ENCODE measurements at places on chromosomes 11 and 22. TPM values are rescaled to one million over a fixed set of nuclear protein-coding genes. Genes with fewer than 3 reads are reported as not detected.

- no peak for DNase-seq
These were observed 151.7 kb downstream of the STK33 start for GRCh38 chr11:8442301-8442700.

- no peak for DNase-seq
These were observed 80.8 kb downstream of the ALX4 start for GRCh38 chr11:44229098-44229497.

GRCh38 chr11:9700105-9700801 is 36.4 kb downstream of the SWAP70 start:
- DNase-seq: no peak

- no peak for DNase-seq
These were observed 60.7 kb downstream of the RAB38 start for GRCh38 chr11:88114486-88115045.

DNA sequence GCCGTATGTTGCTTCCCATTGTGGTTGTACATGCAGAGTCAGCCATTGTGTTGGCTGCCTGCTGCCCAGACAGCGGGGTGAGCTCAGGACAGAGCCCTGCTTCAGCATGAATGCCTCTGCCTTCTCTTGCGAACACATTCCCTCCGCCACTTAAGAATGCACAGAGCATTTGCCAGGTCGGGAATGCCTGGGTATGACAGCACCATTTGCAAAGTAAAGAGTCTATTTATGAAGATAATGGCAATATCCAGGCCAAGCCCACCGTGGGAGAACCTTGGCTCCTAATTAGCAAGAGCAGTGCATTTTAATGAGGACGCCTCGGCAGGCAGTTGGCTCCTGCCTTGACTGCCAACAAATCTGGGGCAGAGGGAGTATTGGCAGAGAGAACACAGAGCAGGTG is 62.5 kb upstream of the SORL1 start:
- peak; percentile 74 for DNase-seq

- no peak for DNase-seq
These were observed 1.5 kb downstream of the AMPD3 start for GRCh38 chr11:10456519-10456918.

DNA sequence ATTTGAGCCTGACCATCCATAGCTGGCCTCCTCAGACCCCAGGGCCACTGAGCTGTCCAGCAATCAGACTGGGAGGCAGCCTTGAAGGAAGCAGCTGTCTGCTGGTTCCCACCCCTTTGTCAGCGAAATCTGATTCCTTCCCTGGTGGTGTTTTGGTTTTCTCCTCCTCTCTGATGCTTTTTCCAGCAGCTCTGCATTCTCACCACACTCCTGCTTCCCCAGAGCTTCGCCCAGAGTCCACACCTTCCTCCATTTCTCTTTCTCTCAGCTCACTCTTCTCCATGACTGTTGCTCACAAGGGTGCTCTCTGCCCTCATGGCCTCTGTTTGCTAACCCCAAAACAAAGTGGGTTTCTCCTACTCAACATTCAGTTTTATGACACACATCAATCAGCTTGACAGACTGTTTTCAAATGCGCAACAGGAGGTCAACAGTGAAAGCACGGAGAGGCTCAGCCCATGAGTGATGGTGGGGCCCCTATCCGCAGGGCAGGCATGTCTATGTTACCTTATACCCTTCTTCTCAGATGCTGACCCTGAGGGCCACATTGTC is 130.6 kb upstream of the MTNR1B start:
- no peak for DNase-seq

DNA sequence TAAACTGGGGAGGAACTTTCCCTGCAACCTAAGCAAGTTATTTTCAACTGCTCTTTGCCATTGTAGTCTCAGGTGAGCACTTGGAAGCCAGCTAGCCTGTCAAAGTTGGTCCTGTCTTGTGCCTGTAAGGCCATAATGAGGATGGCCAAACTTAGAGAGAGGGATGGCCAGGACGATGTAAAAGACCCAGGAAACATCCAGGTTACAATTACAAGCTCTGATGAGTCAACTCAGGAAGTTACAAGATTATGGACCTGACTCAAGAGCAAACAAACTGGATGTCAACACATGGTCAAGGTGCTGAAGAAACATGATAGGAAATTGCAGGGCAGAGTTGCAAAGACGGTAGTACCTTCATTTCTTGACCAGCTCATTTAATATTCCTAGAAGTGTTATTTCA is 1.6 kb downstream of the GTPBP1 start:
- no peak for DNase-seq

DNA sequence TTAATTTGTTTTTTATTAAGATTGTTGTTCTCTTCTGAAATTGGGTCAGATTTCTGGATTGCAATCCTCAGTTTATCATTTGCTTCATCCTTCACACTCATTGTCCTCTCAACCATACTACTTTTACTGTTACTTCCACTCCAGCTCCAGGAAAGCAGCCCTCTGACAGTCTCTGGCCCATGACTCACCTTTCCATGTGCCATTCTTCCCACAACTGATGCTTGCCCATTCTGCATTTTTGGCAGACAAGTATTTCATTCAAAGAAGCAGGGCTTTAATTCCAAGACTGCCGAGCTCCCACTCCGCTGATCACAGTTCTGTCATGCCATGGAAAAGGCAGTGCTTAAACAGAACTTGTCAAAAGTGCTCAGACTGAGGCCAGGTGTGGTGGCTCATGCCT is 139.2 kb downstream of the WNT11 start:
- no peak for DNase-seq

DNA sequence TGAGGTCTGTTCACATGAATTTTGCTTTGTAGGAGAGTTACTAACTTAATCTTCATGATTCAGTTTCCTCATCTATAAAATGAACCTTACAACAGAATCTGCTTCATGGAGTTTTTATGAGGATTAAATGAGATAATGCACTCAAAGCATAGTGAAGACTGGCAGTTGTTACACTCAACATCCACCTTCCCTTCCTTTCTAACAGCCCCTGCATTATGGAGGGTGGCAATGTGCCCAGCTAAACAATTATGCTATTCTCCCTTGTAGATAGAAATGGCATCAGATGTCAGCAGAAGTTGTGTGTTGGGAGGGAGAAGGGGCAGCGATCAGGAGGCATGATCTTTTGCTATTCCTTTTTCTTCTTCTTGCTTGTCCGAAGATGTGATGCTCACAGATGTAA is 6.5 kb downstream of the POU2AF1 start:
- DNase-seq: no peak

- DNase-seq: no peak
These were observed 15.8 kb downstream of the APOL2 start for GRCh38 chr22:36223504-36223903.

DNA sequence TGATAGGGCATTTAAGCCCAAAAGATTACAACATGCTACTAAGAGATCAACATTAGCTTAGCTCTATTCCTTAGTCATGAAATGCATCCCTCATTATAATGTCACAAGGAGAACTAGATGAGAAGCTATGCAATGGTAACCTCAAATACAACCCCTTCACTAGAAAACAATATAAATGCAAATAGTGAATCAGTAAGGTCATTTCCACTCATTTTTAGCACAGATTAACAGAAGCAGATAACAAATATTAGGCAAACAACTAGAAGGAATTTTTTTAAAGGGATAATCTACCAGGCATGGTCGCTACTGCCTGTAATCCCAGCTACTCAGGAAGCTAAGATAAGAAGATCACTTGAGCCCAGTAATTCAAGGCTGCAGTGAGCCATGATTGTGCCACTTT is 28.2 kb downstream of the SIK3 start:
- no peak for DNase-seq

- no peak for DNase-seq
These were observed 22.1 kb upstream of the SESN3 start for GRCh38 chr11:95253141-95253540.

- DNase-seq: no peak
These were observed 19.3 kb upstream of the CKAP5 start for GRCh38 chr11:46865340-46865739.

GRCh38 chr11:74953451-74953850 is 4.4 kb downstream of the SPCS2 start:
- no peak for DNase-seq

DNA sequence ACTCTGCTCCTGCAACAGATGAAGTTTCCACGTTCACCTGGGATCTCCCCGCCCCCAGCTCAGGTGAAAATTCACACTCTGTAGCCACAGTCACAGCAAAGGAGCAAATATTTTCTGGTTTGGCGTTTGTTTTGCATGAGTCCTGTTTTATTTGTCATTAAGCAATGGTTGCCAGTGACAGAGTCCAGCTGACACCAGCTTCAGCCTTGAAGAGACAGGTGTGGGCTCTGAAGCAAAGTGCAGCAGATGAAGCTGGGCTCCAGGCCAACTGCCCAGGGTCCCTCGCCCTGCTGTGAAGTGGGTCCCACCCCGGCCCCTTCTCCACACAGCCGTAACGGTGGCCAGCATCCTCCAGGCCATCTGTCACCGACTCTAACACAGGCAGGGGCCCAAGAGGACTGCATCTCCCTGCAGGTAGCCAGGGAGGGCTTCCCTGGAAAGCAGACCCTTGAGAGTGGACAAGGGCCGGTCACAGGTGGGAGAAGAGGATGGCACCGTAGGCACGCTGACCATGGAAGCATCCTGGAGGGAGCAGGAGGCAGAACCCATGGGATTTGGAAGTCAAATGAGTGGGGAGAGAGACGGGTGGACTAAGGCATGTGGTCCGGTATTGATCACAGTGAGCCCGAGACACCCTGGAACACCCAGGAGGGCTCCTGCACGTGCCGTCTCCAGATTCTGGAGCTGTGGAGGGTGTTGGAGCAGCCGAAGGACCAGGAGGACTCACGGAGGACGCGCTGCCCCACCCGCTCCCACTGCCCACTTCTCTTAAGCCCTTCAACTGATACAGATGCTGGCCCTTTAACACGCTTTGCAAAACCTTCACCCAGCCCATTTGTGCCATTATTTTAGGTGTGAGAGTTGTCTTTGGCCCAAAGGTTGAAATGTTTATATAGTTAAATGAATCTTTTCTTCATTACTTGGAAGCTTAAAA is 294.5 kb downstream of the BRD1 start:
- DNase-seq: no peak

- no peak for DNase-seq
These were observed 55.7 kb downstream of the TSPAN18 start for GRCh38 chr11:44782478-44782877.

GRCh38 chr11:61341706-61342105 is 8.7 kb downstream of the TKFC start:
- DNase-seq: no peak

- DNase-seq: no peak
These were observed 112.3 kb upstream of the ASPHD2 start for GRCh38 chr22:26316732-26317285.

DNA sequence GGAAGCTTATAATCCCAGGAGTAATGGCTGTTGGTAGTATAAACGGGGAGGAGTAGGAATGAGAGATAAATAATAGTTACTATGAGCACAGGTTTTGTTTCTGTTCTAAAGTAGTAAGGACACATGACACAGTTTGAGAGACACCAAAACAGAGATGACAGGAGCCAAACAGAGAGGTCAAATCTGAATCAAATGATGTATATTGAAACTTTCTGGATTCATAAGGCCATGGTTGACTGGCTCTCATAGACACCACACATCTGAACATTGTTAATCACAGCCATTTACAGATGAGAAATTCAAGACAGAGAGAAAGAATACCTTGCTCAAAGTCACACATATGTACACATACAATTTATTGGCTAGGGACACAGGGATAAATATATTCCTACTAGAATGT is 63.4 kb upstream of the UCP3 start:
- DNase-seq: no peak

DNA sequence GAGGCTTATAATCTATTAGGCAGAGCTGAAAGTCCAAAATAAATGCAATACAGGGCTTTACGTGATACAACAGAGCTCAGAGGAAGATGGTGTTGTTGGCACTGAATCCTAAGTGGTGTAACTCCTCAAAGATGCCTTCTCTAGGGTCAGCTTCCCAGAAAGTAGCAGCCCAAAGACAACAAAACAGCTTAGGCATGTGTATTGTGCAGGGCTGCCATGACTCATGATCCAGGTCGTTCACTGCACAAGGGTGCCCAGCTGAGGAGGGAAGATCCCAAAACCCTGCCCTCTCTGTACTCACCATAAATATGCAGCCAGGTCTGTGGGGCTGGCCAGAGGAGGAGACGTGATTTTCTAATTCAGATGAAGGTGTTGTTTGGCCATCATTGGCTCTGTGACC is 59.4 kb upstream of the NNMT start:
- no peak for DNase-seq

GRCh38 chr11:104588970-104589369 is 309.3 kb downstream of the CASP12 start:
- DNase-seq: no peak

DNA sequence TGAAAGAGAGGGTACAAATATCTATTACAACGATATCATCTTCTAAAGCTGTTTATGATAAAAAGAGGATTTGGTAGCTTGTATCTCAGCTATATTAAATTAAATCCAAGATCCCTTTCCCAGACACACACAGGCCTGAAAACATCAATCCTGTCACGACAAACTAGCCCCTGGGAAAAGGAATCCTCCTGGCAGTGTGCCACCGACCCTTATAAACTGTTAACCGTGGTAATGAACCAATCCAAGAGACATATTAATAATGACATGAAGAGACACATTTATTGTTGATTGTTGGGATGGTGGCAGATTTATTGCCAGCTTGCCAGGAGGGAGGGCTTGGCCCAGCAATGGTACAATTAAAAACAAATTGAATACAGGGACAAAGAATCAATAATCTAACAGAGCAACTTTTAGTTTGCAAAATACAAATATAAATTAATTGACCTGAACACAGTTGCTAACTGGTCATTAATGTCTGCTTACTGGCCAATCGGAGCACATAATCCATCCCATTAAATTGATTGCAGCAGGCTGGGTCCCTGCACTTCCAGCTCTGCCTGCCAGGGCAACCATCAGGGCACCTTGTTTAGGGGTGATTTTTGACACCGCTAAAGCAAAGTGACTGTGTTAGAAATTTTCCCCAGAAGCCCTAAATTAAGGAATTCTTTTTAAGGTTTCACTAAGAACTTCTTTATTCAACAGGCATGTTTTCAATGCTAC is 887.6 kb downstream of the OPCML start:
- DNase-seq: no peak

The EFCAB6 gene
- total RNA-seq: 14.0 TPM

The GALNT18 gene
- 39.9 TPM for total RNA-seq

The APOA5 gene
- total RNA-seq: not detected

The OR51Q1 gene
- total RNA-seq: not detected

The POTEH gene
- not detected for total RNA-seq

The TOLLIP gene
- 288 TPM for total RNA-seq
